ENCODE measurements at places on chromosomes 13 and 19.

- DNase-seq, result no peak
These were observed 76.1 kb downstream of the SIPA1L3 start for GRCh38 chr19:37983153-37983552.

DNA sequence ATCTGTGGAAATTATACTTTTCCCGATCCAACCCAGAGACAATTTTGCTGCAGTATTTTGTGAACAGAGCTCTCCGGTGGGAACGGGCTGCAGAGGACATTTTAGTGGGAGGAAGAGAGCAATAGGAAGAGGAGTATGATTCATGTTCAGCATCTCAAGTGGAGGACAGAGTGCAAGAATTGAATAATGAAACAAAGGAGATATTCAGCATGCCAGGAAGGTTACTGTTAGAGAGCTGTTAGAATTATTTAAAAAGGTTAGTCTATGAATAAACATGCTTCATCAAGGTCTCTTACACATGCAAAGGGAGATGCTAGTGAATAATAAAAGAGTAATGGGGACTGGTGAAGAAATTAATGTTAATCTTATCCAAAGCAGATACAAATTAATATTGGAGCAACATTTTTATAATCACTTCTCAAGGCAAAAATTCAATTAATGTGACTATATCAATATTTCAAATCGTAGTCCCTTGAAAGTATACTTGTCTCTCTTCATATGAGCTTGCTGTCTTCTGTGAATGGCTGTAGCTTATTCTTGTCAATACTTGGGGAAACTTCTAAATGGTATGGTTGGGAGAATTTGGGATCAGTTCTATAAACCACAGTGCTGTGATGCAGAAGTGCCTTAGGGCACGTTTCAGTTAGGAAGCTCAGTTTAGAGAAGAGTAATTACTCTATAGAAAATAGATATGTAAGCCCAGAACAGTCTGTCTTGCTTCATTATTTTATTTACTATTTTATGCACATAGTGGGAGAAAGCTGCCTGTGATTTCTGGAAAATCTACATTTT, 1165.8 kb downstream of the OLFM4 start:
- DNase-seq, result no peak

GRCh38 chr13:90798381-90798780, 549.1 kb upstream of the MIR17HG start:
- DNase-seq, result no peak

DNA sequence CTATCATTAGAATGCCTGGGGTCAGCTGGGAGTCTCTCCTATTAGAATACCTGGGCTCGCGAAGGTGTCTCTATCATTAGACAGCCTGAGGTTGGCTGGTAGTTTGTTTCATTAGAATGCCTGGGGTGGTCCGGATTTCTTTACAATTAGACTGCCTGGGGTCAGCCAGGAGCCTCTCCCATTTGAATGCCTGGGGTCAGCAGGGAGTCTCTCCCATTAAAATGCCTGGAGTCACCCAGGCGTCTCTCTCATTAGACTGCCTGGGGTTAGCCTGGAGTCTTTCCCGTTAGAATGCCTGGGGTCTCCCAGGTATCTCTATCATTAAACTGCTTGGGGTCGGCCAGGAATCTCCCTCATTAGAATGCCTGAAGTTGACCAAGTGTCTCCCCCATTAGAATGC, 1458.3 kb downstream of the UQCRFS1 start:
- DNase-seq, result no peak

DNA sequence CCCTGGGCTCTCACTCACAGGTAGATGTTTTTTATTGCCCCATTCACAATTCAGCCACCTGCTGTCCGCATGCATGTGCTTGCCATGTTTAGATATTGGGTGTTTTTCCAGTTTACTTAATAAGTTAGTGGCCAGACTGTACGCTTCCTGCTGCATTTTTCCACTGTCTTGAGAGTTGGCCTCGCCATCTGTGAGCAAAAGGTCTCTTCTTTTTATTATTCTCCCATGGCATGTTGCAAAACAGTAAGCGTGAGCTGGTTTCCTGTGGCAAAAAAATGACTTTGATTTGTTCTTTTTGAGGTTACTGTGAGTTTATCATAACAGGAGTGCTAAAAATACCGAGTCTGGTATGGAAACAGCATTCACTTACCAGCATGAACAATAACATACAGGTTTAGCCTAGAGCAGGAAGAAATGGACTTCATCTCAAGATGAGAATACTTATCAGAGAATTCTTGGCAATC, 46.0 kb downstream of the SAE1 start:
- DNase-seq, result no peak

GRCh38 chr19:32104850-32105235, 240.6 kb upstream of the ZNF507 start:
- DNase-seq, result no peak

DNA sequence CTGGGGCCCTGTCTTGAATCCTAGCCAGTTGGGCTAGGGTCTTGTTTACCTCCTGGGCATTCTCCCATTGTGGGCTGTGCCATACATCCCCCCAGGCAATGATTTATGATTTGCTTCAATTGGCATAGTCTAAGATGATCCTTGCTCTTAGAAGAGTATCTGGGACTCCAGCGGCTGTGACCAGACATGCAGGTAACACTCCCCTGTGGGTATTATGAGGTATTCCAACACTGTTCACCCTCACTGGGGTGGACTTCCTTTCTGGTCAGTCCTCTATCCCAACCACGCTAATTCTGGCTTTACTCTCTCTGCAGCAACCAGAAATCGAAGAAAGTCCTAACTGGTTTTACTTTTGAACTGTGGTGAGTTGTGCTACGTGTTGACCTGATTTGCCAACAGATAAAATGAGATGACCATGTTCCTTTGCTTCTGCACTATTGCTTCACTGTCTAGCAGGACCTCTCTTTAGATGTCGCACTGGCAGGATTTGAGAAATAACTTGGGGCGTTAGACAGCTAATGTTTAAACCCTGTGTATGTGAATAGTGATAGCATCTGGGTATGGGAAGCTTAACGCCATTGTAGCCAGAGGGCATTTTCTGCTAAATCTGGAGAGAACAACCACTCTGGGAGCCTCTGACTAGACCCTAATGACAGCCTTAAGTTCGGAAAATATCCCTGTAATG, 6.7 kb upstream of the LRCH1 start:
- no peak for DNase-seq

GRCh38 chr13:66803013-66803807, 426.9 kb downstream of the PCDH9 start:
- no peak for DNase-seq

- no peak for DNase-seq
These were observed 172.3 kb downstream of the DIAPH3 start for GRCh38 chr13:59991395-59991794.

DNA sequence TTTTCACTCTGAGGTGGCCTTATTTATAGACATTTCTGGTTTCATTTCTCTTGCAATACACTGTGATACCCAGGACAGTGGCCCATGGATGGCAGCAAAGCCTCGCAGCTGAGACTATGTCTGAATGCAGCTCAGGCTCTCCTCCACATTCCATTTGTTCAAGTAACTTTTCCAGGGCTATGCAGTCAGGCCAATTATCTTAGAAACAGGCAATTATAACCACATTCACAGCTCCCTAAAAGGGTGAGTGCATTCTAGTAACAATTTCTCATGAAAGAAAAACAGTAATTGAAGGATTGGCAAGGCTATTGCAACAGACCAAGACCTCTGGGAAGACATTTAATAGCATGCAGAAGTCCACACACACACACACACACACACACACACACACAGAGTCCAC, 264.0 kb downstream of the TBC1D4 start:
- no peak for DNase-seq

GRCh38 chr13:58712191-58712590, 1080.6 kb downstream of the PCDH17 start:
- peak; percentile 51 for DNase-seq

- no peak for DNase-seq
These were observed 767.6 kb upstream of the SLITRK1 start for GRCh38 chr13:84649853-84650252.

- DNase-seq, result no peak
These were observed 27.4 kb downstream of the EFNA2 start for GRCh38 chr19:1312767-1313694.

- DNase-seq, result no peak
These were observed 16.1 kb downstream of the SYDE1 start for GRCh38 chr19:15123031-15123890.

- no peak for DNase-seq
These were observed 3.7 kb upstream of the AKAP8L start for GRCh38 chr19:15422296-15423075.

GRCh38 chr13:26060357-26060756, 8.5 kb upstream of the SHISA2 start:
- DNase-seq, result no peak

DNA sequence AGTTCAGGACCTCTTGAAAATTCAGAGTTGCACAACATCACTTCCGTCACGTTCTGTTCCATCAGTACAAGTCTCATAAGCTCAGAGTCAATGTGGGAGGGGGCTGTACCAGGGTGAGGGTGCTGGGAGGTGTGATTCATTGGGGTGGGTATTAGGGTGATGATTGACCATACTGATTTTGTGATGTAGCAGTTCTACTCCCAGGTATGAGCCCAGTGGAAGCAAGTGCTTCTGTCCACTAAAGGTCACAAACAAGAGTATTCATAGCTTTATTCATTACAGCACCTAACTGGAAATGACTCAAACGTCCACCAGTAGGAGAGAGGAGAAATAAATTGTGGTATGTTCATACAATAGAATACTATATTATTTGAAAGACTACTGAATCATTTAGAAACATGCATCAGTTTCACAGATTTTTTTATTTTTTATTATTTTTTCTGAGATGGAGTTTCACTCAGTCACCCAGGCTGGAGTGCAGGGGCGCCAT, 12.1 kb upstream of the UPF3A start:
- no peak for DNase-seq

DNA sequence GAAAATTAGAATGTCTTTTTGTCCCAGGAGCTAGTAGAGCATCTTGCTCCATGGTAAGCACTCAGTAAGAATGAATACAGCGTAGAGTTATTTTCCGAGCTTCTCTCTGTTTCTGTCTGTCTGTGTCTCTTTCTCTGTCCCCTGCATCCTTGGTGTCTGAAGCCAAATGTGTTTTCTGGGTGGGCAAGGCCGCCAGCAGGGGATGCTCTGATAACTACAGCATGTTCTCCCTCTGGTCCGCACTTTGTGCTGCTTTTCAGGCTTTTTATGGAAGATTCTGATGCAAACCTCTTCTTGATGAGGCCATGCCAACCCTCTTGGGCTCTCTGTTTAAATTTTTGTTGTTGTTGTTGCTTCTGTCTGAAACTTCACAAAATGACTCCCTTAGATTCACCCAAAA, 142.8 kb upstream of the UBL3 start:
- DNase-seq, result no peak

GRCh38 chr13:113601166-113602070, 16.9 kb downstream of the TFDP1 start:
- DNase-seq, result no peak

DNA sequence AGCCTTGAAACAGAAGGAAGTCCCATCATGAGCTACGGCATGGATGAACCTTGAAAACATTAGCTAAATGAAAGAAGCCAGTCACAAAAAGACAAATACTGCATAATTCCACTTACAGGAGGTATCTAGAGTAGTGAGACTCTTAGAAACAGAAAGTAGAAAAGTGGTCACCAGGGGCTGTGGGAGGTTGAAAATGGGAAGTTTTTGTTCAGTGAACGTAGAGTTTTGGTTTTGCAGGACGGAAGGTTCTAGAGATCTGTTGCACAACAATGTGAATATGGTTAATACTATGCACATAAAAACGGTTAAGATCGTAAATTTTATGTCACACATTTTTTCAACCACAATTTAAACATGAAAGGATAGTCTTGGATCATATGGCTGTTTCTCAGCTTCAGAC, 11.9 kb upstream of the SLC10A2 start:
- no peak for DNase-seq

GRCh38 chr19:29324717-29325116, 111.8 kb upstream of the UQCRFS1 start:
- peak; percentile 9 for DNase-seq

DNA sequence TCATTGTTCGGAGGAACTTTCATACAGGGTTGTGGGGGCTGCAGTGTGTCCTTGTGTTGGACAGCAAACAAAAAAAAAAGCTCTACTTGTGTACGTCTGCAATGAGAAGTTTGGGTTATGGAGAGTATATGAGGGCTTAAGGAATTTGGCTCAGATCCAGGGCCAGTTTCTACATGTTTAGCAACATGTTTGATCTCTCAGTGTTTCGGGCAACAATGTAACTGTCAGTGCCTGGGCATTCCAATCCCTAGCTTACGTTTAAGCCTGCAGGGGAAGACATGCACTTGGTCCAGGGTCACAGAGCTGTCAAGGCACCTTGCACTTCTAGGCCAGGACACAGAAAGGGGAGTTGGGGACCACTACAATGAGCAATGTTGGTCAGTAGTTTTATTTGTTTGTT, 13.9 kb downstream of the ZNF543 start:
- no peak for DNase-seq

DNA sequence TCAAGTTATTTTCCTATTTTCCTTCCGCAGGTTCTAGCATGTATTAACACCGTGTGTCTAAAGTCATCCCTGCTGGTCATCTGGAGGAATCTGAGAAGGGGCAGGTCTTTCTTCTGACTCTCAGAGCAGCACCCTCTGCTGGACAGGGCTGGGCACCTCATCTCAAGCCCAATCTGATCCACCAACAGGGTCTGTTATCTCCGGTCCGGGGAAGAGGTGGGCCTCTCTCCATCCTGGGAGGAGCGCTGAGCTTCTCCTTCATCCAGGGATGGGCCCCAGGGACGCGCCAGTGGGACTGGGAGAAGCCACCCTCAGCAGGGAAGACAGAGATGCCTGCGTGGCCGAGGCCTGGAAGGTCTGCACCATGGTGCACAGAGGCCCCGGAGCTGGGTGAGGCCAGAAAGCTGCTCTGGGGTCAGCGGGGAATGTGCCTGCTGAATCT, 26.0 kb upstream of the ZNF331 start:
- peak; percentile 71 for DNase-seq

- no peak for DNase-seq
These were observed 14.1 kb downstream of the SH3GL1 start for GRCh38 chr19:4386041-4386782.

DNA sequence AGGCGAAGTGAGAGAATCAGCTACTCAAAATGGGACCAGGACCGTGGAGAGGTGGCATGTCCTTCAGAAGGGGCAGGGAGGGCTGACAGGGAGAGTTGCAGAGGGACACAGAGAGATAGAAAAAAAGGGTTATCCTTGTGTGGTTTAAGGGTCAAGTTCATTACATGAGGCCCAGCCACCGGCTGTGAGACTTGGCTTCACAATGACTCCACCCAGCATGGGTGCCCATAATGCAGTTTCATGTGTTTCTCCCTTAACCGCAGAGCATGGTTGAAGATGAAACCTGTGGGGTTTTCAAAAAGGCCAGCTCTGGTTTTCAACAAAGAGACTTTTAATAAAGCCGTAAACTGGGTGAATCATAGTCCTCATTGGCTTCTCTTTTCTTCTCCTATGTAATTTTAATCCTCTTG, 164.6 kb downstream of the KLF5 start:
- no peak for DNase-seq
